Right ventricle myocardium inferior (tissue), 1 donor: ENCODE measurements at places on chromosomes 2 and 18. TPM values are rescaled to one million over a fixed set of nuclear protein-coding genes. Genes with fewer than 3 reads are reported as not detected.
A peak's percentile ranks its signal among the peaks of the same experiment; 100 is the strongest.

DNA sequence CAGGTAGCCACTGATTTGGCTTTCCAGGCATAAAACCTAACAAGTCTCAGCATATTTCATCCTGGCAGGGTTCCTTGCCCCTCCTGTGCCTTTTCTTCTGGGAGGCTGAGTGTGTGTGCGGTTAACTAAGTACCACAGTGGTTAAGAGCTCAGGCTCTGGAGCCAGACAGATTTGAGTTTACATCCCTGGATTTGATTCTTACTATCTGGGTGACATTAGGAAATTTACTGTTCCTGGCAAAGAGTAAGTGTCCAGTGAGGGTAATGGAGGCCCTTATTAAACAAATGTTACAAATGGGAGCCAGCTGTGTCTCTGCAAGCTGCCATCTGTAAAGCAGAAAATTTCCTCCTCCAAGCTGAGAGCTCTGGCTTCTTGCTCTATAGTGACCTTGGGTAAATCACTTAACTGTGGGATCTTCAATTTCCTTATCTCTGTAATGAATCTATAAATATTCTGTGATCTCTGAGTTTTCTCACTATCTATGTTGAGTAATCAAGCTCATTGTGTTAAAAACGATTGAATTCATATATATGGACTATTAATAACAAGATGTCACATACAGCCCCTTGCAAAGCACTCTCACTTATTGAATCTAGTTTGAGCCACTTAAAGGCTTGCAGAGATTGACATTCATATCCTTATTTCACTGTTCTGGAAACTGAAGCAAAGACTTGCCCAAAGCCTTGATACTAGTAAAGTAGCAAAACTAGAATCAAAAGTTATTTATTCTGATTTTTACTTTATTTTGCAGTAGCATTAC is 6.5 kb upstream of the COBLL1 start:
- DNase-seq = no peak

DNA sequence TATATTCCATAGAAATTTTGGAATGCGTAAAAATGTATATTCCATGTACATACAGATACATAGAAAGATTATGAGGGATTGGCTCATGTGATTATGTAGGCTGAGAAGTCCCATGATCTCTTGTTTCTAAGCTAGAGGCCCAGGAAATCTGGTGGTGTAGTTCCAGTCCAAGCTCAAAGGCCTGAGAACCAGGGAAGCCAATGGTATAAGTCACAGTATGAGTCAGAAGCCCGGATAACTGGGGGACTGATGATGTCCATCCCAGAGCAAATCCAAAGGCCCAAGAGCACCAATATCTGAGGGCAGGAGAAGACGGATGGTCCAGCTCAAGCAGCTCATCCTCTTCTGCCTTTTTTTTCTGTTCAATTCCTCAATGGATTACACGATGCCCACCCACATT is 385.0 kb upstream of the KLHL29 start:
- DNase-seq = no peak

EN1 gene
- not detected for total RNA-seq

DNA sequence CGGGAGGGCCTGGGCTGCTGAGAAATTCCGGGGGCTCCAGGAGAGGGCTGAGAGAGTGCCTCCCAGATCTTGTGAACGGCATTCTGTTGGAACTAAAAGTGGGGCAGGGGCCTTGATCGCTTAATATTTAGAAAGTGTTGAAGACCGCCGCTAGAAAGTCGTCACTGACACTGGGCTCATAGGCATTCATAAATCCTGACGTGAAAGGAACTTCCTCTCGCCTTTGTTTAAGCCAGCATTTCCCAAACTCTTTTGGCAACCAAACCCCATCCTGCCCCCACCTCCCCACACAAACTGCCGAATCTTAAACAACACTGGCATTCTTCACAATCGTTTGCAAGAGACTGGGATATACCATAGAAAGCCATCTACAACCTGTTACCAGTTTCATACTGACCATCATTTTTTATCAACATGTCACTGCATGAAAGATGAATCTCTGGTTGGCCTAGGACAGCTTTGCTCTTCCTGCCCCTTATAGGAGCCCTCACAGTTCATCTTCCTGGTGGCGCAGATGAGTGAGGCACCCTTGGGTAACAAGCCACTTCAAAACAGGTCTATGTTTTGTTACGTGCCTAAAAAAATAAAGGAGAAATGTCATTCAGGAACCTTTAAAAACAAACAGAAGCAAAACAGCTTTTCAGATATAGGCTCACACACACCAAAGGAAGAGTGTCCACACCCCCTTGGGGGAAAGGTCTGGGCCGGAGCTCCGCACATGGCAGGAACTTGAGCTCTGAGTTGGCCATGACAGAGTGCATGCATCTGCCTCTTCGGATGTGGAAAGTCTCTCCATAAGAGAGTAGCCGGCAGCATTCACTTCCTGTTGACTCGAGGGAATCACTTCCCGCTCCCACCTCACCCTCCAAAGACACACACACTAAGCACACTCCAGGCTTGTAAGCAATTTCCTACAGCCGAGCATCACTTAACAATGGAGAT is 13.0 kb downstream of the MTERF4 start:
- no peak for DNase-seq

PARD3B gene
- 7.8 TPM for total RNA-seq

RAD51AP2 gene
- total RNA-seq = 0.11 TPM

CPLX4 gene
- not detected for total RNA-seq

- DNase-seq = no peak
Measured at GRCh38 chr2:71486881-71487640, 33.7 kb downstream of the DYSF start.

GRCh38 chr2:129444751-129445150 is 534.7 kb upstream of the RAB6C start:
- DNase-seq = no peak

GRCh38 chr2:236748801-236749200 is 179.2 kb downstream of the ACKR3 start:
- DNase-seq = no peak

DNA sequence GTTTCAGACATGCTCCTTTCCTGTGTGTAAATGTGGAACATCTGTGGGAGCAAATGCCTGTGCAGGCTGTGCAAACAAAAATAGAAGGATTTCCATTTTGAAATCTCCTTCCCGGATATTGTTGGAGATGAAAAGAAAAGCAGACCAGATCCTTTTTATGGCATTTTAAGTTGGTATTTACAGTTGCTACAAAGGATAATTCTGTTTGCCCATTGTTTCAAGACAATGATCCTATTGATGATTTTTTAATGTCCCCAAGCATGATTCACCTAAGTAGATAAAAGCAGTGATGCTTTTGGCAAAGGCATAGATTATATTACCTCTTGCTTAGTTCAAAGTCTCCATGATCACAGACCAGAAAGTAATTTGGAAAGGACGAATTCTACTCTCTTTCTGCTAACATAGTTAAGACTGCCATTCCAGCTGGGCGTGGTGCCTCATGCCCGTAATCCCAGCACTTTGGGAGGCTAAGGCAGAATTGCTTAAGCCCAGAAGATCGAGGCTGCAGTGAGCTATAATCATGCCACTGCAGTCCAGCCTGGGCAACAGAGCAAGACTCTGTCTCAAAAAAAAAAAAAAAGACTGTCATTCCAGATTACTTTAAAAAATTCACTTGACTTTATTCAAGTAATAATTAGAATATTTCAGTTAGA is 209.6 kb upstream of the SLC39A10 start:
- no peak for DNase-seq

CIB4 gene
- not detected for total RNA-seq

DNA sequence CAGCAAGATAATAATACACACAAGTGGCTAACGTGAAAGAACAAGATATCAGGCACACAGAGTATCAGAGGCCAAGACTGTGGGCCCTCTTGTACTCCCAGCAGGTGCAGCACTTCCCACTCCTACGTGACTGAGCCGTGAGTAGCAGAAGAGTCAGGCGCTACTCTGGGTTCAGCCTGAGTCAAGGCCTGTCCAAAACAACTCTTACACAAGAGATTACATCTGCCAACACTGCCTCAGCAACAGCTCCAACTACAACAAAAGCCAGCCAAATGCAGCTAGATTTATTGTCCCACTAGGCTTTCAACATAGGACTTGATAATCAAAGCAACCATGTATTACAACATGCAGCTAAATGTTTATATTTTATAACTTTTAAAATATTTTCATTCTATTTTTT is 56.2 kb downstream of the ITSN2 start:
- DNase-seq = peak; percentile 75

DNA sequence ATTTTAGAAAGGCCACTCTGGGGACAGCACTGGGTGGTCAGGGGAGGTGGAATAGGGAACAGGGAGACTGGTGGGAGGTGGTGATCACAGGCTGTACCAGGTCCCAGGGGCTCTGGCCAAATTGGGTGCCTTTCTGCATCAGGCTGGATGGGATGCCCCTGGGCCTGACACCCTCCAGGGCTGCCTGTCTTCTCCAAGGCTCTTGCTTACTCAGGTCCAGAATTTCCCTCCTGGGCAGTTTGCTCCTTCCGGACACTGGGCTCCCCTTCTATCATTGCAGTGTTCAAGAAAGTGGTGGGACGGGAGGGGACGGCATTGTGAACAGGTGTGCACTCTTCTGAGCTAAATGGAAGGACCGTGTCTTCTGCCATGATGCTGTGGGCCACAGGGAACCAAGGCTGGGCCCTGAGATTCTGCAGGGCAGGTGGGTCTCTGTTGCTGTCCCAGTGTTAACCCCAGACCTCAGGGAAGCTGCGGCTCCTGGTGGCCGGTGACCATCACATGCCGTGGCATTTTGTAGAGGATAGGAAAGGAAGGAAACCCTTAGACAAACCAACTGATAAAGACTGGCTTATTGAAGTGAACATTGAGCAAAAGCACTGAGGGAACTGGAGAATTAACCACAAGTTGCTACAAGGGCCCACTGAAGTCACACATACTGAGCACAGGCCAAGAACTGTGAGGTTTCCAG is 93.7 kb upstream of the HS6ST1 start:
- DNase-seq = no peak

CD8B gene
- total RNA-seq = 0.30 TPM

DNA sequence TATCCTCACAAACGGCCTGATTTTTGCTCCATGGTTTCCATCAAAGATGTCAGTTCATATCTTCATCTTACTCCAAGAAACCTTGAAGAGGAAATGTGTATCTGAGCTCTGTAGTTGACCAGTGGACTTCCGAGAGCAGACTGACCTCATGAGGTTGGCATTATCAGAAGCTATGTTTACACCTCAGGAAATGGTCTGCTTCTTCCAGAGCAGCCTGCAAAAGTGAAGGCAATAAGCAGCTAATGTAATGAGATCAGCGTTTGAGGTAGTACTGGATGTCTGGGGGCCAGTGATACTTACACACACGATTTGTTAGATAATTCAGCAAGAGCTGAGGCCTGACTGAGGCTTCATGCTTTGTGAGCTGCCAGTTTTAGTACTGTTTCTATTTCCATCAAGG is 189.7 kb downstream of the LRRTM1 start:
- DNase-seq = no peak

DNA sequence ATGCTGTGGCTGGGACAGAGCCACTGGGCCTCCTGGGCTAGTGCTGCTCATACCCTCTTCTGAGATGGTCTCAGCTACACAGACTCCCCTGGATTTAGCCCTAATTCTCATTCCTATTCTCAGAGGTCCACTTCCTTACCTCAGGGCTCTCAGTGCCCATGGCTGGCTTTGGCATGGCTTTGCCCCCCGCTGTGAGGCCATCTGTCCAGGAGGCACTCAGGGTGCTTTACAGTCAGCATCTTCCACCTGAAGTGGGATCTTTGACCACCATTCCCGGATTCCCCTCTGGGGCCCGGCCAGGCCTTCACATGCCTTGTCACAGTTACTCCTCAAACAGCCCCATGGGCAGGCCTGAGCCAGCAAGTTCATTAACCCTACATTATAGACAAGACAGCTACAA is 161.8 kb downstream of the CELF4 start:
- DNase-seq = no peak
